ENCODE measurements at places on chromosomes 11 and 22. TPM values are rescaled to one million over a fixed set of nuclear protein-coding genes. Genes with fewer than 3 reads are reported as not detected.

DNA sequence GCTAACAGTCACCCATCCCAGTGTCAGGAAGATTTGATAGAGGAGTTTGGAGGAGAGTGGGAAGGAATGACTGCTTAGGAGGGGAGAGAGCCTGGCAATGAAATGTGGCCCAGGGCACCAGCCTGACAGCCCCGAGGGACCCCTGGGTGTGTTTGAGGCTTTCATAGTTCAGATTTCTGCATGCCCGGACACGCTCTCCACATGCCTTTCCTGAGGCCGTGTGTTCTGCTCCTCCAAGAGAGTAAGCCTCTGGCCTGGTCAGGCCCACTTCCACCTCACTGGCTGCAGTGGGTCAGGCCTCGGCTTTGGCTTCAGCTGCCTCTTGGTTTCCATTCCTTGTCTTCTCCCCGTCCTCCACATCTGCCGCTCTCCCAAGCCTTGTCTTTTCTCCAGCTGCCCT lies 78.4 kb downstream of the C22orf31 start:
- no peak for DNase-seq

GRCh38 chr11:10695833-10696232 lies 2.3 kb upstream of the IRAG1 start:
- no peak for DNase-seq

- no peak for DNase-seq
Measured at GRCh38 chr11:116481126-116481675, 291.6 kb downstream of the BUD13 start.

DNA sequence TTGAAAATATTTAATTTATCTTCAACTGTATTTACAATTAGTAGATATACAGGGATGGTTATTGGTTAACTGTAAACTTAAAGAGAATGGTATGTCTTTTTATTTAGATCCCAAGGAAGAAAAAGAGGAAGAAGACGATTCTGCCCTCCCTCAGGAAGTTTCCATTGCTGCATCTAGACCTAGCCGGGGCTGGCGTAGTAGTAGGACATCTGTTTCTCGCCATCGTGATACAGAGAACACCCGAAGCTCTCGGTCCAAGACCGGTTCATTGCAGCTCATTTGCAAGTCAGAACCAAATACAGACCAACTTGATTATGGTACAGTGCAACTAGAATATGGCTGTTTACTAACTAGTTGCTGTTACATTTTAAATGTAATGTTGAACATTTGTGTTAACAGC lies 12.7 kb upstream of the CNTF start:
- DNase-seq = no peak

DNA sequence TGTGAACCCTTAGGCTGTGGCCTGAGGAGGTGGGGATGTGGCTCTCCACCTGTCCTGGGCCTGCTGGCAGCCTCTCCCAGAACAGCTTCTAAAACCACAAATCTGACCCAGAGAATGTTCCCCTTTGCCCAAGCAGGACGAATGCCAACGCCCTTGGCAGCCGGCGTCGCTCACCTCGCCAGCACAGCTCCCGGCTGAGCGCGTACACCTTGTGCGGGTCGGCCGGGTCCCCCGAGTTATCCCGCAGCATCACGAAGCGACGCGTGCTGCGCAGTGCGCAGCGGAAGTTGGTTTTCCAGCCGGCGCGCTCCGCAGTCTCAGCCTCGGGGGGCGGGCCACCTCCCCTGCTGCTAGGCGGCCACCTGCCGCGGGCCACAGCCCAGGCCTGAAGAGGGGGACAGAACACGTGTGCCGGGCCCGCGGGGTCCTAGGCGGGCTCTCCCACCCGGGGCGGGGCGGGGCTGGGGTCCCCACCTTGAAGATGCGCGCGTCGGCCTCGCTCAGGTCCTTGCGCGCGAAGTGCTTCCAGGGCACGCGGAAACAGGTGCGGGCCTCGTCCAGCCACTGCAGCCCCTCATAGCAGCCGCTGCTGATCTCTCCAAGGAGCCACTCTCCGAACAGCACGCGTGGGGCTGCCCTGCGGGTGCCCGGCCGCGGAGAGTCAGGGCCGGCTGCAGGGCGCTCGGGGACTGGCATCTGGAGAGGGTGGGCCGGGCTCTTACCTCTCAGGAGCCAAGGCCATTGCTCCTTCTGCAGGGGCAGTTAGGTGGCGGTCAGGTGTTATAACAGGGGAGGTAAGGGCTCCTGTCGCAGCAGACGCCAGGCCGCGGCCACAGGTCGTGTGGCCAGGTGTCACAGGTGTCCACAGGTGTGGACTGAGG lies 887 bp downstream of the IRF7 start:
- peak; percentile 77 for DNase-seq

DNA sequence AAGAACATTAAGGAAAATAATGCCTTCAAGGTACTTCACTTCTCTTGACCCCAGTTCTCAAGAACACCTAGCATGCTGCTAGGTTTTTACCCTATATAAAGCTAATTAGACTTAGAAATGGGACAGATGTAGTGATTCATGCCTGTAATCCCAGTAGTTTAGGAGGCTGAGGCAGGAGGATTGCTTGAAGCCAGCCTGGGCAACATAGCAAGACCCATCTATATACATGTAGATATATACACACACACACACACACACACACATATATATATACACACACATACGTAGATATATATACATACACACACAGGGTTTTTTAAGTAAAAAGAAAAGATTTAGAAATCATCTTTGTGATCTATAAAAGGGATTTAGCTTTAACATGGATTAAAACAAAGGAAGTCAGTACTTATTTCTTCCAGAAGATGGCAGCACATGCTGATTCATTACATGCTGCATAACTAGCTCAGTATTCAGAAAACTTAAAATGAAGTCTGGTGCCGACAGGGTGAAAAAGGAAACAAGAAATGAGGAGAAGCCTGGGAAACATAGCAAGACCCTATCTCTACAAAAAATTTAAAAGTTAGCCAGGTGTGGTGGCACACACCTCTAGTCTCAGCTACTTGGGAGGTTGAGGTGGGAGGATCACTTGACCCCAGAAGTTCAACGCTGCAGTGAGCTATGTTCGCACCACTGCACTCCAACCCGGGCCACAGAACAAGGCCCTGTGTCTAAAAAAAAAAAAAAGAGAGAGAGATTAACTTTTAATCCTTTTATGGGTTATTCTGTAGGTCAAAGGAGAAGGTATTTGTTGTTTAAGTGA lies 28.5 kb upstream of the RBX1 start:
- no peak for DNase-seq

- no peak for DNase-seq
Measured at GRCh38 chr11:119491753-119492510, 69.0 kb upstream of the THY1 start.

DNA sequence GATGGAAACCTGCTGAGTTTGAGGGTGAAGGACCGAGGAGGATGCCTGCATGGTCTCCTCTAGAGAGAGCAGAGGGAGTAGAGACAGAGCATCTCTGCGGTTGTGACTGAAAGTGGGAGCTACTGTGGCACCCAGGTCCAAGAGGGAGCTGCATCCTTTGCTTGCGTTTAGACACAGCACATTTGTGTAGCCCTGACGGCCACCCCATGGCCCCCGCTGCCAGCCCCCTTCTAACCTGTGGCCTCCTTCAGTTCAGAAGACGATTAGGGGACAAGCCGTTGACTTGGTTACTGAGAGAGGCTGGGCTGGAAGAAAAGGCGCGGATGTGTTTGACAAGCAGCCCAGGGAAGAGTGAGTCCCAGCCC lies 690.9 kb downstream of the BRD1 start:
- no peak for DNase-seq

DNA sequence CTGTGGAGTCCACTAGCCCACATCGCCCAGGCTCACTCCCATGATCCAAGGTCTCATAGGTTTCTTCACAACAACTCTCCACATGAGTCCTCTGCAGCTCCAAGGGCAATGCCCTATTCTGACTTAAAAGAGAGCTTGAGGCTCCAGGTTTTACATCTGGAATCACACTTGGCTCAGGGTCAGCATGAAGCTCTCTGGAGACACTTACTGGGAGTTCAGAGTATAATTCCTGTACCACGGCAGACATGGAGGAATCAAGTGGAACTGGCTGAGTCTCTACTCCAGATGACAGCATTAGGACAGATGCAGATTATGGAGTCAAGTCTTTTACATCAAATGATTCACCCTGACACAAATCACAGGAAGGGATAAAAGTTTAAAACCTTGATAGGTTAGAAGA lies 11.4 kb downstream of the PRR14L start:
- no peak for DNase-seq

DNA sequence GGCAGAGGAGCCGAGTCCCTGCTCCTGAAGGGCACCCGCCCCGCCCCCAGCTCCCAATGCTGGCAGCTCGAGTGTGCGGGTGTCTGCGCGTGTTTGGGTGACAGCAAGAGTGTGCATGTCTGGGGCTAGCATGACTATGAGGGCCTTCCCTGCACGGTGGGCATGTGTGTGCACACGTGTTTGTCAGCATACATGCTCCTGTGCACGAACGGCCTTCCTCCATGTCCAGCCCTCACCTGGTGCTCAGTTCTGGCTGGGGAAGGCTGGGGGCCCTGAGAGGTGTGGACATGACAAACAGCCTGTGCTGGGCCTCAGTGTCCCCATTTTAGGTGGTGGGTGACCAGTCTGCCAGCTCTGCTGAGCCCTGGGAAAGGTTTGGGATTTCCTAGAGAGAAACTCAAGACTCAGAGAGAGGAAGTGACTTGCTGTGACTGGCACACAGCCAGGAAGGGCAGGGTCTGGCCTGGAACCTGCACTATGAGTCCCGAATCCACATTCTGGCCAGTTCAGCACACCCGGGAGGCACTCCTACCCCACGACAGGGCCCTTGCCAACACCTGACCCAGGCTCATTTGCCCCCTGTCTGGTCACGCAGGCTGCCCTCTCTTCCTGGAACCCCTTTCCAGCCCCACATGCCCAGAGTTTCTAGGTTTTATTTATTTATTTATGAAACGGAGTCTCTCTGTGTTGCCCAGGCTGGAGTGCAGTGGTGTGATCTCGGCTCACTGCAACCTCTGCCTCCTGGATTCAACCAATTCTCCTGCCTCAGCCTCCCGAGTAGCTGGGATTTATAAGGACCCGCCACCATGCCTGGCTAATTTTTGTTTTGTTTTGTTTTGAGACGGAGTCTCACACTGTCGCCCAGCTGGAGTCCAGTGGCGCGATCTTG lies 3.3 kb upstream of the SHISA8 start:
- DNase-seq = no peak

- DNase-seq = no peak
Measured at GRCh38 chr11:18064450-18065054, 18.5 kb upstream of the TPH1 start.

DNA sequence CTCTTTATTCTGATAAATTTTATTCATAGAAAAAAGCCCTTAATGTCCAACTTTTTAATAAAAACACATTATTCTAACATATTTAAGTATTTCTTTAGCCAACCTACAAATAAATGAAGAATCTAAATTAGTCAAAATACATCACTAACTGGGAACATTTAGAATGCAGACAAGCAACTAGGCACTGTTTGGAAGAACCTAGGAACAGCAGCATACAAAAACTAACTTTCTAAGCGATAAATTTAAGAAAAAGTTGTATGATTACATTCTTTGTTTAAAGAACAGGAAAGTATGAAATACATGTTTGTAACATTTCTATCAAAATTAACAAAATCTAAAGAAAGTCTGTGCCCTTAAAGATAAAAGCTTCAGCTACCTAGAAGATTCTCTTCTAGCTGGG lies 35.3 kb downstream of the PI4KA start:
- no peak for DNase-seq

GRCh38 chr11:6427516-6427915 lies 8.6 kb upstream of the APBB1 start:
- DNase-seq = no peak

- DNase-seq = no peak
Measured at GRCh38 chr22:39920134-39920743, 19.4 kb downstream of the GRAP2 start.

DNA sequence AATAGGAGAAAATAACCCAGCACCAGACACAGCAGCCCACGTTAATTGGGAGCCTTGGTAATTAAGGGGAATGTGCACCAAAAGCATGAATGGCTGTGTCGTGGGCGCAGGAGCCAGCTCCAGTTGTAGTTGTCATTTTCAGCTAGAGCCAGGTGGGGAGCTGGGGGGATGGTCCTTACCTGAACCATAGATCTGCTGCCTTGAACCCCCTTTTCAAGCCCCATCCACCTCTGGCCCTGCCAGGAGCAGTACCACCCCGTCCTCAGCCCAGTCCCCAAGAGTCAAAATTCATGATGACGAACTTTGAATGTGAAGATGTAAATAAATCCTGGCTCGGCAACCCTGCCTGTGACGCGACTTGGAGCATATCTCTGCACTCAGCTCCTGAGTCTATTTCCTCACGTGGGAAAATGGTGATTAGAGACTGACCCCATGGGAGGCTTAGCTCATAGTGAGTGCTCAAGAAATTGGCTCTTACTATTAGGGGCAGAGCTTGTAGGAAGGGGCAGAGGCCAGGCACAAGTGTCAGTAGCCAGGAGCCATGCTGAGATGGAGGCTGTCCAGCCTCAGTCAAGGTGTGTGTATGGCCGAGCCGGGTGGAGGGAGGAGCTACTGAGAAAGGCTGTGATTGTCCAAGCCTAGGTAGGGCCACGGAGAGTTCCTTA lies 794 bp upstream of the FXYD6 start:
- no peak for DNase-seq

GRCh38 chr11:45250035-45250718 lies 36.0 kb downstream of the SYT13 start:
- DNase-seq = no peak

- DNase-seq = no peak
Measured at GRCh38 chr11:7347611-7348431, 96.1 kb downstream of the SYT9 start.

DNA sequence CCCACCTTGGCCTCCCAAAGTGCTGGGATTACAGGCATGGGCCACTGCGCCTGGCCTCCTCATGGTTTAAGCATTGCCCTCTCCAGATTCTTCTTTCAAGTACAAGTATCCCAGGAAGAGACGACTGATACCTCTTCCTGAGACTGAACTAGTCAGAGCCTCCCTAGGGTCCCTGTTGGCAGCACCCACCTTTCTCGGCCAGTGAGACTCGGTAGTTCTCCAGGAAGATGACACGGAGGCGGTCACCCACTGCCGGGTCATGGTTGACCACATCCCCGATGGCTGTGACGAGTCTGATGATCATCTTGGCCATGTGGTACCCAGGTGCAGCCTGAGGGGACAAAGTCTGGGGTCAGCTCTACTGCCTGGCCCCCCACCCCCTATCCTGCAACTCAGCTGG lies 7.2 kb upstream of the RASGRP2 start:
- peak; percentile 34 for DNase-seq

DNA sequence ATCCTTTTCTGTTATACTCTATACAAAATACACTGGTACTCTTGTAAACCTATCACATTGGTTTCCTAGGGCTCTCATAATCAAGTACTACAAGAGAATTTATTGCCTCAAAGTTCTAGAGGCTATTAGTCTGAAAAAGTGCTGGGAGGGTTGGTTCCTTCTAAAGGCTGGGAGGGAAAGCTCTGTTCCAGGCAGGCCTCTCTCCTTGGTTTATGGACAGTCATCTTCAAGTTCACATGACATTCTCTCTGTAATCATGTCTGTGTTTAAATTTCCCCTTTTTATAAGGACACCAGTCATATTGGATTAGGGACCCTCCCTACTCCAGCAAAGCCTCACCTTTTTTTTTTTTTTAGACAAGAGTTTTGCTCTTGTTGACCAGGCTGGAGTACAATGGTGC lies 9.1 kb downstream of the SLC36A4 start:
- DNase-seq = no peak

KCTD14 gene
- 13.6 TPM for total RNA-seq

OR51B2 gene
- not detected for total RNA-seq

LUZP2 gene
- 0.23 TPM for total RNA-seq

MS4A4E gene
- 3.0 TPM for total RNA-seq

FIBP gene
- total RNA-seq = 35.5 TPM

SLC5A12 gene
- not detected for total RNA-seq

ZNF214 gene
- 3.7 TPM for total RNA-seq

LMO2 gene
- 65.1 TPM for total RNA-seq

BAD gene
- total RNA-seq = 58.9 TPM

USP35 gene
- 7.1 TPM for total RNA-seq

OR8A1 gene
- total RNA-seq = not detected

OR51A4 gene
- total RNA-seq = not detected

RFPL3 gene
- not detected for total RNA-seq

B4GALNT4 gene
- 1.9 TPM for total RNA-seq

Data from upper lobe of right lung (tissue), 1 donor.